ENCODE measurements at places on chromosomes 6 and 20.
A peak's percentile ranks its signal among the peaks of the same experiment; 100 is the strongest.

DNA sequence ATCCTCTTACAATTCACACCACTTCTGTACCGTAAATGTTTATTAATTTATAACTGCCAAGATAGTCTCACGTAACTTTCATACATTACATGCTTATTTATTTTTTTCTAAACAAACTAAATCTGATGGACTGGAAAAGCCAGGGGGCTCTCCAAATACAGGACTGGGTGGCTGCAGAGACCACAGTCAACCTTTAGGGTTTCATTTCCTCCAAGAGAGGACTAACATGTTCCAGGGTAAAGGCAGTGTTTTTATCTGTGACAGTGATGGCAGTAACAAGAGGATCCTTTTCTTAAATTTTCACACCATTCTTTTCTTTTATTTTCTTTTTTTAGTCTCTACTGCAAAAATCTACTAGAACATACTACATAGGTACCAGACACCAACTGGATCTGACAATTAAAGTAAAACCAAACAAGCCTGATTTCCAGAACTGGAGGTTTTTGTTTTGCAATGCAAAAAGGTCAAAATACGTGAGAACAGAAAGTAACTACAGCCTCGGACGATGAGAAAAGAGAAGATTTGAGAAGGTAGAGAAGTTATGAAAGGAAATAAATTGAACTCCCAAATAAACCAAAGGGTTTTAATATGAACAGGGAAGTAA, 1.2 kb downstream of the LMBRD1 start:
- DNase-seq, result peak; percentile 43

DNA sequence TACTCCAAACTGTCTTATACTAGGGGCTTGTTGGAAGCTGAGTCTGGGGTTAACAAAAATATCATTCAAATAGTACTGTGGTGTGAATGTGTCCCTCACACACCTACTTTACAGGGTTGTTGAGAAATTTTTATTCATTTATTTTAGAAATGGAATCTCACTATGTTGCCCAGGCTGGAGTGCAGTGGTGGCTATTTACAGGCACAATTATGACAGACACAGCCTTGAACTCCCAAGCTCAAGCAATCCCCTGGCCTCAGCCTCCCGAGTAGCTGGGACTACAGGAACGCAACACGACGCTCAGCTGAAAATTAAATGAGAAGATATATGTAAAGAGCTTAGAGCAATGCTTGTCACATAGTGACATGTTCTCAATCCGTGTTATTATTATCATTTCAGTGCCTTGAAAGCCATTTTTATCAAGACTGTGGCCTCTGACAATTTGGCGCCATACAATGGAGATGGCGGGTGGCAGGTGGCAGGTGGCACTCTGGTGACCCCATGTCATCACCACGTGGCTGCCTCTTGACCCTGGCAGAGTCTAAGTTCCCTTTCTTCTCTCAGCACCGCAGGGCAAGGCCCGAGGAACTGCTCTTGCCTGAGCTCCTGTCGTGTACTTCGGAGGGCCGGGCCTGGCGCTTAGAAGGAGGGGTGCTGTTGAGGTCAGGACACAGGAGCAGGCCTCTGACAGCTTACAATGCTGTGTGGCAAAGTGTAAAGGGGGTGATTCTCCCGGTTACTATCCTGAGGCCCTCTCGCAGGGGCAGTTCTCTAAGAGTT, 64.5 kb downstream of the STX11 start:
- DNase-seq, result no peak

GRCh38 chr6:136284909-136285308, 4.7 kb downstream of the BCLAF1 start:
- DNase-seq, result peak; percentile 12

GRCh38 chr20:32031007-32031958, 20.8 kb upstream of the HCK start:
- peak; percentile 76 for DNase-seq

DNA sequence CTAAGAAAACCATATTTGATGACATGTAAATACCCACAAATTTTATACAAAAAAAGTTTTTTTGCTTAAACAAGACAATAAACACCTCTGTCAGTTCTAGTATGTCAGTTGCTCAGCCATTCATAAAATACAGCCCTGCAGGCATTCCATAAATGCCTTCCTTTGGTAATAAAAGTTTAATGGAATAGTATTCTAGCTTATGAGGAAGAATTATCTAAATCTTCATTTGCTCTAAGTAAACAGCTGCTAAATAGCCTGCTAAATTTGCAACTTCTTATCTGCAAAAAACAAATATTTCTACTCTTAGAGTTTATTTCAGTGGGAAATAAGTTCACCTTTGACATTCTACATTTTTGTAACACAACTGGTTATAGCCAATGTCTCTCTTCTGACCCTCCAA, 108.8 kb downstream of the SMLR1 start:
- no peak for DNase-seq

DNA sequence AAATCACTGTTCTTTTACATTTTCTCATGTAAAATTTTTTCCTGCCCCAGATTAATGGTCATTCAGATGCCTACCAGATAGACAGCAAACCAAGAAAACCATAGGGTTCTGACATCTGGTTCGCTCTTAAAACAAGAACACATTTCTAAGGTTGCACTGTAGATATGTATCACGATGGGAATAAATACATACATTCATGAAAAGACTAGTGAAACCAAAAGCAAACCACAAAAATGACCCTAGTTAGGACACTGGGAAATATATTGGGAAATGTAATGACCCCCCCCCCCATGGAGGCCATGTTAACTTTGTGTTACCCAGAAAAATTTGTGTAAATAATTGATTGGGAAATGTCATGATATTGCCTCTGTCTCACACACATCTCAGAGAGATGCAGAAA, 37.5 kb downstream of the MTFR2 start:
- DNase-seq, result no peak

- DNase-seq, result no peak
Measured at GRCh38 chr6:29747688-29748250, 24.5 kb downstream of the HLA-F start.

DNA sequence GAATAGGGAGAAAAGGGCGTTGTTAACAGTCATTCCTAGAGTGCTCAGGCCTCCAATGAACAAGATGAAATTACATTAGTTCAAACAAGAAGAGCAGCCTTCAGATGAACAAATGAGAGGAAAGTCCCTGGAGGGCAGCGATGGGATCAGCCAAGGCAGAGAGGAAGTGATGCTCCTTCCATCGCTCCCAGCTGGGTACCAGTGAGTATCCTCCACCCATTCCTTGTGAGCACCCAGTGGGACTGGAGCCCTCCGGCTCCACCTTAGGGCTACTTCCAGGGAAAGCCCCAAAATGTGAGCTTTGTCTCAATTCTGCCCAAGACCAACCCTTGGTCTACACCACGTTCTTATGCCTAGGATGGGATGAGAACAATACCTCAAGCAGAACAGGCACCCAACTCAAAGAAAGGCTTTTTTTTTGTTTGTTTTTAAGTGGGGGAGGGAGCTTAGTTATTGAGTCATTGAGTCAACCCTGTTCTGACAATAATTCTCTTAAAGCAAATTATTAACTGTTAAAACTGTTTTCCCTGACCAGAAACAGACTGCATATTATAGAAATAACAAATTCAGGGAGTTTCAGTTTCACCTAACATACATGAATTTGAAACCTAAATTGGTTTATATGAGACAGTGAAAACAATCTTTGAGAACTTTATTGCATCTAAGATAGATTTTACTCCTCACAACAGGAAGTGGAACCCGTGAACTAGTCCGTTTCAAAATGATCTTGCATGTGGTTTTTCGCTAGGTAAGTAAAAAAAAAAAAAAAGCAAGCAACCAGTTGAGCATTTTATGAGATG, 106.9 kb downstream of the IPCEF1 start:
- DNase-seq, result no peak

- no peak for DNase-seq
Measured at GRCh38 chr20:63363013-63363957, 2.1 kb upstream of the CHRNA4 start.

Measured in KBM-7 (cell line).